Smooth muscle cell of the coronary artery (primary cell): ENCODE measurements at places on chromosomes 16 and 17. TPM values are rescaled to one million over a fixed set of nuclear protein-coding genes. Genes with fewer than 3 reads are reported as not detected.

NDUFAB1 gene
- 24.5 and 78.8 TPM in 2 replicates for total RNA-seq

NTN1 gene
- total RNA-seq: 0.08 and 4.0 TPM in 2 replicates

PDILT gene
- not detected in 2 replicates for total RNA-seq

PNPO gene
- total RNA-seq: 20.4 and 34.2 TPM in 2 replicates

AXIN2 gene
- 2.6 and 5.4 TPM in 2 replicates for total RNA-seq

CACNA1G gene
- total RNA-seq: under 0.01 and 4.8 TPM in 2 replicates

KRT33A gene
- total RNA-seq: not detected in 2 replicates

UBE2G1 gene
- 7.3 and 22.5 TPM in 2 replicates for total RNA-seq

NPB gene
- total RNA-seq: 0.23 and 0.38 TPM in 2 replicates

IL17C gene
- 0.15 TPM in 1 of 2 replicates, not detected in the other for total RNA-seq

ZG16 gene
- total RNA-seq: not detected in 2 replicates

SLFN14 gene
- total RNA-seq: not detected in 2 replicates

KRTAP4-1 gene
- total RNA-seq: not detected in 2 replicates

GALR2 gene
- total RNA-seq: not detected in 2 replicates

GNG13 gene
- not detected in 2 replicates for total RNA-seq

SLC16A6 gene
- 0.15 and 2.2 TPM in 2 replicates for total RNA-seq

MMP28 gene
- 0.60 TPM in 1 of 2 replicates, not detected in the other for total RNA-seq
